ENCODE measurements at places on chromosomes 7 and 10.

DNA sequence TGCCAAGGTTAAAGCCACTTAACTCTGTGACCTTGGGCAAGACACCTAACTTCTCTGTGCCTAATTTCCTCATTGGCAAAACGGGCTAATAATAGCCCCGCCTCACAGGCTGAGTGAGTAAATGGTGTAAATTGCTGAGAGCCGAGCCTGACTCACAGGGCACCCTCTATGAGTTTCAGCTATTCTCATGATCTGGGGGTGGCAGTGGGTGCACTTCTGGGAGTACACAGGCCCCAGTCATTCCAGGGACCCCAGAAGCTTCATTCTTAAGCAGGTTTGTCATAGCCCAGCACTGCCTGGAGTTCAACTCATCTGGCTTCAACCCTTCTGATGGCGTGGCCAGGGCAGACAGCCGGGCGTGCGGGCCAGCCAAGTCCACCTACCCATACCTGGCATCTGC lies 137.2 kb downstream of the GRID1 start:
- DNase-seq = no peak

DNA sequence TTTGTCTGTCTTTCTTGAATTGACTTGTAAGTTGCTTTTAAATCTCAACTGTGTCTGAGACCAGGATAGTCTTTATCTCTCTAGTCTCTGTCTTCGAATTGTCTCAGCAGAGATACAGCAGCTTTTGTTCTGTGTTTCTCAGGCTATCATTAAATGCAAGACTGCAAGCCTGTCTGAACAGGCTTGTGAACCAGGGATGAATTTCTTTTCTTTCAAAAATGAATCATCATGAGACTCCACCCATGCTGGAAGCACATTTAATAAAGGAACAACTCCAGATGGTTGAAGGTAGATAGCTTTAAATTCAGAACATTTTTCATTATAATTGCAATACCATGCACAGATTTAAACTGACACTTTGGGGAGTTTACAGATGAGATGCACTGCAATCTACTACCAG lies 155.9 kb downstream of the SEC23IP start:
- no peak for DNase-seq

- no peak for DNase-seq
Measured at GRCh38 chr10:84194424-84195043, at the start of gene CDHR1. Gene CDHR1 (plus strand): TSS chr10:84194537. CDS start chr10:84194761, 224 bp downstream.

DNA sequence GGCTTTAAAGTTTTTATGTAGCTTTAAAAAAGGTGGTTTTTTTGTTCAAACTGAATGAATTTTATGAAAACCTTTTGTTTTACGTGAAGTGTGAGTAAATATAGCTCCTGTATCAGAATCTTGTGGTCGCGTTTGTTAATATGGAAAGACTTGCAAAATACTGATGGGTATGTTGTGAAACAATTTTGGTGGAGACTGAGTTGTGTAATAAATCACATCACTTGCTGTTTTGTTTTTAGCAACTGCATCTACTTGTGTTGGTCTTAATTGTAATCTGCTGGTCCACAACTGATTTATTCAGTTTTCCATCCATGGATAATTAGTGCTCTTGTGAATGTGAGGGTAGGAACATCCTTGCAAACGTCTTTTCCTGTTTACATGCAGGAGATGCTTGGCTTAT lies 10.5 kb downstream of the PLXDC2 start:
- peak; percentile 68 for DNase-seq

GRCh38 chr7:154853063-154853726 lies 149.7 kb downstream of the PAXIP1 start:
- DNase-seq = no peak

- no peak for DNase-seq
Measured at GRCh38 chr10:117550599-117551329, 8.2 kb downstream of the EMX2 start.

- no peak for DNase-seq
Measured at GRCh38 chr10:98257961-98258360, 10.0 kb downstream of the LOXL4 start.

GRCh38 chr10:586151-586550 lies 103.3 kb downstream of the DIP2C start:
- no peak for DNase-seq

DNA sequence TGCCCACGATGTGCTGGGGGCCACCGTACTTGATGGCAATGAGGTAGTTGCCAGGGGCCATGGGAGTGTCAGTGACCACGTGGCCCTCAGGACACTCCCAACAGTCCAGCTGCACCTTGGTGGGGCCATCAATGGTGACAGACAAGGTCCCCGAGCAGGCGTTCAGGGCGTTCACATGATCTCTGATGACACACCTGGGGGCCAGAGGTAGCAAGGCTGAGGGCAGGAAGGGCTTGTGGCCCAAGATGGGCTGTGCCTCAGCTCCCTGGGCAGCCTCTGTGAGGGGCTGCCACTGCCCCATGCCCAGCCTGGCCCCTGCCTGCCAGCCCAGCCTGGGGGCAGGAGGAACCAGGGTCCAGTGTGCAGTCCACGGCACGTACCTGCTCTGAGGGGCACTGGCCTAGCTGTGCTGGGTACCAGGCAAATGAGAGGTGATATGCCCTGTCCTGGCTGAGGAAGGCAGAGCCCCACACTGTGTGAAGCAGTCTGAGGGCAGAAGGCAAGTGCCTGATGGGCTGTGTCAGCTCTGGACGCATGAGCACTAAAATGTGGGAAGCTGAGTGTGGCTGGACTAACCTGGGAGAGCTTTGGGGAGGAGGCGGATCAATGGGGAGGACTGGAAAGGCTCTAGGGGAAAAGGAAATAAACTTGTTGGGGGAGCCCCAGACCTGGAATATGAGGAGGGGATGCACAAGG lies 3.5 kb upstream of the KCP start:
- no peak for DNase-seq

GRCh38 chr10:51230887-51231585 lies 156.7 kb downstream of the PRKG1 start:
- DNase-seq = no peak

DNA sequence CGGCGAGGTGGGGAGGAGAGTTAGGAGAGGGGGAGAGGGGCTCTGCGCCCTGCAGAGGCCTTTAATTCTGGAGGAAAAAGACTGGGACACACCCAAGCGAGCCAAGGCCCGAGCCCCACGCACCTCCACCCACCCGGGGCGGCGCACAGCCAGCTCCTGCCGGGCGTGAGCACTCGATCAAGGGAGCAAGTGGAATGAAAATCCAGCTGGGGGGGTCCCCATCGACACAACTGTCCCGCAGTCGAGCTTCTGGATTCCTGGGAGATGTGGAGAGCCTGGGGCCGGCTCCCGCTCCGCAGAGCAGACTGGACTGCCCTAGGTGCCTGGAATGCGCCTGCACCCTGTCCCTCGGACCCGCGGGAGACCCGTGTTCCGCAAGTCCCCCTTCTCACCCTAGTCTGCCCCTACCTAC lies 7.4 kb upstream of the EN2 start:
- no peak for DNase-seq

DNA sequence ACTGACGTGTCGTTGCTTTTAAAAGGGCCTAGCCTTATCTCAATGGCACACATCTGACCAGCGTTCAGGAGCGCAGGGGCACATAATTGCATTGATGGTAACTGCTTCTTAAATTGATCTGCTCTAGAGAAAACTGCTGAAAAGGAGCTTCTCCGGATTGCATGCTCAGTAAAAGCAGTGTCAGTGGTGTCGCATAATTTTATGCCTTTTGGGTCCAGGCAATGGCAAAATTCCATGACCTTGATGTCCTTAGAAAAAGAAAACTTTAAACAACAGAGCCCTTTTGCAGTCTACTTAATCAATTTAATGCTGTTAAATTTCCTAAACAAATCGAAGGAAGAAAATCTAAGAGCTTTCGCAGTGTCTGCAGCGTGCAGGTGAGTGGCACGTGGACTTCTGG lies 75.7 kb downstream of the PTPRE start:
- DNase-seq = no peak

- DNase-seq = no peak
Measured at GRCh38 chr10:119715628-119716505, 10.0 kb upstream of the INPP5F start.

GRCh38 chr10:46282842-46283574 lies 3.8 kb upstream of the ANTXRL start:
- peak; percentile 40 for DNase-seq

Data from fibroblast of mammary gland (primary cell).